ENCODE measurements at places on chromosomes 6 and 20.

DNA sequence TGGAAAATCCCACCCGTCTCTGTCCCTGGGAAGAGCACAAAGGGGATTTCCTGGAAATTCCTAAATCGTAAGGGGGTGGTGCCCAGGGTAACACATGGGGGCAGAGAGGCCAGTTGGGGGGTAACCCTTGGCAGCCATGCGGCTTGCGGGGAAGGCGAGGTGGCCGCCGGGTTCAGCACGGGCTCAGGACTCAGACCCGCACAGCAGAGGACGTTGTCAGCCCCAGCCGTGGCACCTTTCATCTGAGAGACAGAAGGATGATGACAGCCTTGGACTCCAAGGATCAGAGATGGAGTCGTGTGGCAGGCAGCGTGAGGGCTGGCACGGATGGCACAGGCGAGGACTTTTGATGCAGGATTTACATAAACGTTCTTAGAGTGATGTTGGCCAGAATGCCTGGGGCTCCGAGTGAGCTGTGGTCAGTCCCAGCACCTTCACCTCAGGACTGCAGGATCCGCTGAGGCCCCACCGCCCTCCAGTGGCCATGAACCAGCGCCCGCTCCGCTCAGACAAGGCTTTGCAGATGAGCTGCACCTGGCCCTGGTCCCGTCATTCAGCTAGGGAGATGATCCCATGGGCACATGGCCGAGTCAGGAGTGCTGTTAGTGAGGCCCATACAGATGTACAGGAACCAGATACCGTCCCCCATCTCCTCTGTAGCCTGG, 190.3 kb downstream of the TAF4 start:
- DNase-seq, result no peak

DNA sequence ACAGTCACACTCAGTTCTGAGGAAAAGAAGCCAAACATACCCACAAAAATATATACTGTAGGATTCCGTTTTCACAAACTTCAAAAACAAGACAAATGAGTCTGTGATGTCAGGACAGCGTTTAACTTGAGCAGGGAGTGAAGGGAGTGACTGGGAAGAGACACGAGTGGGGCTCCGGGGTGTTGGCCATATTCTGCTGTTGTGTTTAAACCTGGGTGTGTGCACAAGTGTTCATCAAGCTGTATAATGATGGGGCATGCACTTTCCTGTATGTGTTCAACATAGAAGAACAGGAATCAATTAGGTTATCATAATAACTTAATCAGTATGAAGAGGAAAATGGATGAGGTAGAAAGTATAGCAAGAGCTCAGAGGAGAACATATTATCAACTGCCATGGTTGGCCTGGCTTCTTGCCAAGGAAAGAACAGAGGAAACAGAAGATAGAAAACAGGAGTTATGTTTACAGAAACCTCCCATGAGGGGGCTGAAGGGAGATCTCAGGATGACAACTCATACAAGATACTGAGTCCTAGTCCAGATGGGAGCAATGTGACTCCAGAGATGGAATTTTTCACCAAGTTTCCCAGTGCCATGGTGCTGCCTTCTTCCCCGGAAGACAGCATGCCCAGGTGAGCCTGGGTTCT, 15.1 kb upstream of the AFDN start:
- no peak for DNase-seq

DNA sequence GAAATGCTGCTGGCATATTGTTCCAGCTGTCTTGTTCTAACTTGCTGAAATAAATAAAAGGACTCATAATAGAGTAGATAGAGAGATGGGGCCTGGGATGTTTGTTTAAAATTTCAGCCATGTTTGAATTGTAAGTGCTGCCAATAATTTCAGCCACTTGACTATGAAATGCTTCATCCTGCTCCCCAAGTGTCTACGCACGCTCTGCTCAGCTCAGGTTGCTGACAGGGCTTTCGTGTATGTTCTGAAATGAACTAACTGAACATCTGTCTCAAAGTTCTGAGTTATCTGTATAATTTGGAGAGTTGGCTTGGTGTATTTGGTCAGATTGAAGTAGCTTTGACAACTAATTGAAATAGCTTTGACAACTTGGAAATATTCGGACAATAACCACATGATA, 387.8 kb downstream of the BMP2 start:
- no peak for DNase-seq

GRCh38 chr20:10467681-10468339, 32.7 kb downstream of the SLX4IP start:
- no peak for DNase-seq

DNA sequence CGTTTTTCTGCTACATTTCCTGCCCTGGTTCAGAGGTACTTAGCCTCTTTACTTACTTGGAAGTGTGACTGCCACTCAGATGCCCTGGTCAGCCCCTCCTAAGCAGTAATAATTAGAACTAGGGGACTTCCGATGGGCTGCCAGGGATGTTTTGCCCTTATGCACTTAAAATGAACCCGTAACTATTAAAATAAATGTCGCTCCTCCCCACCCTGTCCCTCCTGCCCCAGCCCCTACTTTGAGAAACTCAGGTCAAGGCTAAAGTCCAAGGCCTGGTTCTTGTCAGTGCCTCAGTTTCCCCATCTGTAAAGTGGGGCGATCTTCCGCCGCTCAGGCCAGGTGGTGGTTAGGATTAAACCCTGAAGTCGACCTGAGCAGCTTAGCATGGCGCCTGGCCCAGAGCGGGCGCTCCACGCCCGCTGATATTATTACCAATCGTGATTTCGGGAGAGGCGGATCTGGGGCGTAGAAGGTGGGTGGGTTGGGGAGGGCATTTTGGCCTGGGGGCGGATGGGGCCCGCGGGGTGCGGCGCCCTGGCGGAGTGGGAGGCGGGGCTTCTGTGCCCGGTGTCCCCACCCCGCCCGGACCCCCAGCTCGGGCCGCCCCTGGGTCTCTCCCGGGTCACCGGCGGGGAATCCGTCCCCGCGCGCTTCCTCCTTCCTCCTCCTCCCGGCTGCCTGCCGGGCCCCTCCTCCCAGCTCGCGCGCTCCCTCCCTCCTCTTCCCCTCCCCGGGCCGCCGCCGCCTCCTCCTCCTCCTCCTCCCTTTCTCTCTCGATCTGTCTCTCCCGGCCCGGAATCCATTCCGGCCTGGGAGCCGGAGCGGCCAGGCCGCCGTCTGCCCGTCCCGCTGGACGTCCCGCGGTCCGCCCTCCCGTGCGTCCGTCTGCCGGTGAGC, at the start of gene SRC:
SRC (plus strand) TSS at position 802 of the 897 bp plus-strand sequence. CDS start 38,014 bp downstream, outside the sequence.
- DNase-seq, result no peak

DNA sequence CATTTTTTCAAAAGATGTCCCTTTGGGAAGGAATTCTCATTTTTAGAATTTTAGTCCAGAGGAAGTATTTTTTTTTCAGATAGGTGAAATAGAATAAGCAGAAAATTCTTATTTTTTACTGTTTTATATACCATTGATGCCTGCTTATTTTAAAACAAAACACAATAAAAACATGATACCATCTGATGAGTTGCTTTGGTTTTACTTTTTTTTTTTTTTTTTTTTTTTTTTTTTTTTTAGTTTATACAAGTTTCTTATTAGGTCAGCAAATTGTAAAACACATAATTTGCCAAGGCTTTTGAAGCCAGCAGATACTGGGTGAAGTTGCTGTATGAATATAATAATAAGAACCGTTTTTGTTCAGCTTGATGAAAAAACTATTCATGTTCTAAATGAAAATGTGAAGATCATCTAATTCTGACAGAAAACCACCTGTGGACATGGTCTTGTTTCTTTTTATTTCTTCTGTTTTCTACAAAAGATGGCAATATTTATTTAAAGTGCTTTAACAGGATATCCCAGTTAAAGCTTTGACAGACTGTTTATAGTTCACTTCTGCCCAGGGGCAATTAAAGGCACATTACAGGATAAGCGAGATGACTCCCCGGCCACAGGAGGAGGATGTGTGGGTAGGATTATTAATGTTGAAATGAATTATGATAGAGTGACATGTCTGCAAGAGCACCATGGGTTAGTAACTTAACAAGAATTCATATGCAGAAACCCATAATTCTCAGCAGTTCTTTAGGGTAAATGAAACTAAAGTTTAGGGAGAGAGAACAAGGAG, 31.1 kb downstream of the MYB start:
- peak; percentile 28 for DNase-seq

DNA sequence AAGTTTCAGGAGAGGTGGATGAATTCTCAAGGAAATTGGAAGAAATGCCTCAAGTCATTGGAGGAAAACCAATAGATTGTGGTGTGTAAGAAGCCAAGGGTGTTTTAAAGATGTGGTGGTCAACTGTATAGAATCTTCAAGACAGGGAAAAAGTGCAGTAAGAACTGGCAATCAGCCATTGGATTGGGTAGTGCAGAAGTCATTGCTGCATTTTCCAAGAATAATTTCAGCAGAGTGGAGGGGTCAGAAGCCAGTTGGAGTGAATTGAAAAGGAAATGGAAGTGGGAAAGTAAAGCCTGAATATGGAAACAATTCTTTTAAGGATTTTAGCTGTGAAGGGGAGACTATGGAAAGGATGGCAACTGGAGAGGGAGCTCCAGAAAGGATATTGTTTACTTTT, 128.2 kb upstream of the TMEM170B start:
- no peak for DNase-seq

- no peak for DNase-seq
Observed at GRCh38 chr6:125944896-125945295, 11.7 kb upstream of the HINT3 start.

GRCh38 chr6:138965971-138966370, 22.1 kb downstream of the REPS1 start:
- DNase-seq, result no peak

DNA sequence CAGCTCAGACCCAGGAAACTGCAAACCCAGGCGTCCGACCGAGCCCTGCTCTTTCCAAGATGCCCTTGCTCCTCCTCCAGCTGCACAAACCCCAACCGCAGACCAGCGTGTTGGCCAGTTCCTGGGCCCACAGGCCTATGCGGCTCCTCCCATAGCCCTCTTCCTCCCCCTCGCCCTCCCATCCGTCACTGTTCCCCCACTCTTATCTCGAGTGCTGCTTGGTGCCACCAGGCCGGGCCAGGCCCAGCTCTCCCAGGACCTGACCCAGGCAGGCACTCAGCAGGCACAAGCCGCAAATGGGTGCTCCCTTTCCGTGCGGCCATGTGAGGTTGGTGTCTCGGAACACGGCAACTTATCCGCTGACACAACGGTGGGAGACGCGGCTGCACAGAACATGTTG, 28.6 kb downstream of the ADRM1 start:
- no peak for DNase-seq

DNA sequence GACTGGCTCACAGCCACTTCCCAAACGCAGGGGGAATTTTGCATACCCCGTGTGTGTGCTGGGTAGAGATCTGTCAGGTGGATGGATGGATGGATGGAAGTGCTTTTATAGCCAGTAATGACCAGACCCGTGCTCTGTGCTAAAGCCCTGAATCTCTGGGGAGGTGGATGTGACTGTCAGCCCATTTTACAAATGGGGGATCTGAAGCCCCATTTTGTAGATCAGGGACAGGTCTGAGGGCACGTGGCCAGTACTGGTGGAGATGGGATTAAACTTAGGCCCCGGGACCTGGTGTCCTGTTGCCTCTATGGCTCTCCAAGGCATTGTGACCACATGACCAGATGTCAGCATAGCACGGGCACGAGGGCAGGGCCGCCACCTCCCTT, 38.2 kb upstream of the ZBP1 start:
- no peak for DNase-seq

DNA sequence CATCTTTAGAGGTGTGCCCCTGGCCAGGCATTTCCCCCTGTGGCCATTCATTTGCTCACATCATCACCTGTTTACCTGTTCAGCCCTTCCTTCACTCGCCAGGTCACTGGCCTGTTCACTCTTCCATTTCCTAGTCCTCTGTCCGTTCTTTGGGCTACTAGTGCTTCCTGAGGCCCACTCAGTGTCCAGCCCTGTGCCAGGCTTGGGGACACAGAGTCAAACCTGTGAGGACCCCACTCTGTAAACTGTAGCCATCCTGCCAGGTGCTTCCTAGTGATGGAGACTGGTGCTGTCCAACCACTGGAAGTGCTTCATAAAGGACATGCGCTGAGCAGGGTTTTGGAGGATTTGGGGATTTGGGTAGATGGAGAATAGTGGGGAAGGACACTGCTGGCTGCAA, 3.5 kb downstream of the DLGAP4 start:
- DNase-seq, result no peak

GRCh38 chr6:126447367-126447766, 107.5 kb downstream of the CENPW start:
- no peak for DNase-seq

DNA sequence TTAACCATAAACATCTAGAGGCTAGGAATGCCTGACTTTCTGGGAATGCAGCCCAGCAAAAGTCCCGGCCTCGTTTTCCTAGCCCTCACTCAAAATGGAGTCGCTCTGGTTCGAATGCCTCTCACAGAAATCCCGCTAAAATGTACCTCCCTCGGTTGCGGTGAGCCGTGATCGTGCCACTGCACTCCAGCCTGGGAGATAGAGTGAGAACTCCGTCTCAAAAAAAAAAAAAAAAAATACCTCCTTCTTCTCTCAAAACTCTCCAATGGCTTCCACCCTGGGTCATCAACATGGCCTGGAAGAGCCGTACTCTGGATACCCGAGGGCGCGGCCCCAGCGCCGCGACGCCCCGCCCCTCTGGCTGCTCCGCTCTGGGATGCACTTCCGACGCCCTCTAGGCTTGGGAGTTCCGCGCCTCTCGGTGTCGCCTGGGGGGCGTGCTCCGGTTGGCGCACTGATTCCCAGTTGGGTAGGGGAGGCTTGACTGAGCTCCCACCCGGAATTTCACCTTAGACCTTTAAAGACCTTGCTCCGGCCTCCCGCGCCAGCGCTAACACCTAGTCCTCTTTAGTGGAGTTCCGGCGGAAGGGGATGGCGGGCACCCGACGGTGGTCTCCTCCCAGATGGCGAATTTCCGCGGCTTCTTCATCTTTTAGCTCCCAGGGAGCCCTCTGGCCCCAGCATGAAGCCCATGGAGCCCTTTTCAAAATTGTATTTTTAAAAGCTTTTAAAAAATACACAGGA, 12.3 kb downstream of the HMGN4 start:
- DNase-seq, result no peak

DNA sequence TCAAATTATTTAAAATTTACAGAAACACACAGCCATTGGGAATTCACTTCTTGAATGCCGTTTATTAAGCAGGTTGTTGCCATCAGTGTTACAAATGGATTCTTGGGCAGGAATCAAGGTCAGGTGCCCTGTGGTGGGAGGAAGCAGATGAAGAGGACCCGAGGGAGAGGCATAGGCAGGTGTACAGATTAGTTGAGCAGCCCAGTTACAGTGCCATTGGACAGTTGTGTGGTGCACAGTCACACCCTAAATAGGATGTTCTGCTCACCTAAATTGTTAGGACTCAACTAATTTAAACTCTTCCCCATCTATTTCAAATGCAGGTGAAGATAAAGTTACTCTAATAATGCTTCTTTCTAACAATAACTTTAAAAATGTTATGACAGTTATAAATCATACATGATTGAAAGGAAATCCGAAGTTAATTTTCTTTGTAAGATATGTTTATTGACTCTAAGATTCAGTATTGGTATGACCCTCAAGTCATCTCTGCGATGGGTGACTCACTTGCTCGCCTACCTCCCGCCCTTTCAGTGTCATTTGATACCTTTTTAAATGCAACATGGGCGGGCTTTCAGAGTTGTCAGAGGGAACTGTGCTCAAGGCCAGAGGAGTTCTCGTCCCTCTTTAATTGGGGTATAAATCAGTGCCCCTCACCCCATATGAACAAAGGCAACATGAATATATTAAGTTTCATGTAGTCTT, 35.1 kb downstream of the DSE start:
- DNase-seq, result peak; percentile 49

- DNase-seq, result no peak
Observed at GRCh38 chr6:4790158-4790899, 14.1 kb downstream of the CDYL start.

- peak; percentile 54 for DNase-seq
Observed at GRCh38 chr6:107576852-107577251, 86.9 kb downstream of the SOBP start.

Measured in skeletal muscle cell (primary cell).